ENCODE measurements at places on chromosomes 4 and X.

GRCh38 chr4:73343432-73343831 is 60.7 kb upstream of the ALB start:
- DNase-seq = no peak

GRCh38 chr4:169236873-169237626 is 33.7 kb downstream of the SH3RF1 start:
- DNase-seq = no peak

DNA sequence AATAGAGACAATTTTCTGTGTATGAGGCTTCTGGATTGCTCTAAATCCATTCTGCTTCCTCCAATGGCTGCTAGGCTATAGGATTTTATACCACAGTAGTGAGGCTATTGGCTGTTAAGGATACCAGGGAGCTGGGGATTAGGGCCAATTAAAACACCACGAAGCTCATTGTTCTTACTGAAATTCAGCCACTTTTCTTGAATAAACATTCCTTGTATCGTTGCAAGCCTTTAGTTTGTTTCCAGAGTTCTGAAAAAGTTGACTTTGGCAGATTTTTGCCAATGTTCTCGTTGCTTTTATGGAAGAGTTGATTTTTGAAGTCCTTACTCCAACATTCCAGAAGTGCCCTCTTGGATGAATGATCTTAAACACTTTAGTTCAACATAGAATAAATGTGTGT is 238.4 kb upstream of the TEX13A start:
- no peak for DNase-seq

DNA sequence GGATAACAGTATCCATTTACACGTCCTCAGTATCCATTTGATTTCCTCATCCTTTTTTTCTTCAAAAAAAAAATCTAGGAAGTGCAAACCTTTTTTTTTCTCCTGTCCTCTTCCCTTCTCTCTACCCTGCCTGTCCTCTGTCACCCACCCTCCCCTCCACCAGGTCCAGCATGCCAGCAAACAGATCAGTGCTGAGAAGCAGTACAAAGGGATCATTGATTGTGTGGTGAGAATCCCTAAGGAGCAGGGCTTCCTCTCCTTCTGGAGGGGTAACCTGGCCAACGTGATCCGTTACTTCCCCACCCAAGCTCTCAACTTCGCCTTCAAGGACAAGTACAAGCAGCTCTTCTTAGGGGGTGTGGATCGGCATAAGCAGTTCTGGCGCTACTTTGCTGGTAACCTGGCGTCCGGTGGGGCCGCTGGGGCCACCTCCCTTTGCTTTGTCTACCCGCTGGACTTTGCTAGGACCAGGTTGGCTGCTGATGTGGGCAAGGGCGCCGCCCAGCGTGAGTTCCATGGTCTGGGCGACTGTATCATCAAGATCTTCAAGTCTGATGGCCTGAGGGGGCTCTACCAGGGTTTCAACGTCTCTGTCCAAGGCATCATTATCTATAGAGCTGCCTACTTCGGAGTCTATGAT is 1.7 kb downstream of the SLC25A4 start:
- no peak for DNase-seq

- DNase-seq = no peak
These were observed 460.4 kb upstream of the GALNT7 start for GRCh38 chr4:172708184-172708583.

DNA sequence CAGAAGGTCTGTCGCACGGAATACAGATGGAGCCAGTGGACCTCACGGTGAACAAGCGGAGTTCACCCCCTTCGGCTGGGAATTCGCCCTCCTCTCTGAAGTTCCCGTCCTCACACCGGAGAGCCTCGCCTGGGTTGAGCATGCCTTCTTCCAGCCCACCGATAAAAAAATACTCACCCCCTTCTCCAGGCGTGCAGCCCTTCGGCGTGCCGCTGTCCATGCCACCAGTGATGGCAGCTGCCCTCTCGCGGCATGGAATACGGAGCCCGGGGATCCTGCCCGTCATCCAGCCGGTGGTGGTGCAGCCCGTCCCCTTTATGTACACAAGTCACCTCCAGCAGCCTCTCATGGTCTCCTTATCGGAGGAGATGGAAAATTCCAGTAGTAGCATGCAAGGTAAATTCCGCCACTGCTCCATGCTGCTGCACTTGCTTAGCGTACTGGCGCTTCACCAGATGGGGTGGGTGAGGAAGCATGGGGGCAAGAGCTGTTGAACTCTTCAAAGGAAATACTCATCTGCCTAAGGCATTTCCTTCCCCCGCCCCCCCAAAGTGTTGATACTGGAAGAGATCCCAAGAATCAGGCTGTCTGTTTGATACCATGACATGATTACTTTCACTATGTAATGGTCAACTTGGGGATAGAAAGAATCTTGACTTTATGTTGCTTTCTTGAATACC is 24.8 kb downstream of the KLF3 start:
- no peak for DNase-seq

DNA sequence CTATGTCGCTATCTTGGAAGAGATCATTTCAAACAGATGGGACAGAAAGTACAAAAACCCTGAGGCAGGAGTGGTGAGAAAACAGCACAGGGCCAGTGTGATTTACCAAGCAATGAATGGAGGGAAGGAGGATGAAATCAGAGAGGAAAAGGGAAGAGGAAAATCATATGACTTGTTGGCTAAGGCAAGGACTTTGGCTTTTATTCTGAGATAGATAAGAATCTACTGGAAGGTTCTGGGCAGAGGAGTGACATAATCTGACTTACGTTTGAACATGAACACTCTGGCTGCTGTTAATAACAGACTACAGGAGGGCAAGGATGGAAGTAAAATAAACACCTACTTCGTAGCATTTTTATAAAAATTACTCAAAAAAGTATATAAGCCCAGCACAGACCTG is 207.8 kb upstream of the SLC7A11 start:
- no peak for DNase-seq

GRCh38 chrX:47247206-47247998 is 14.6 kb downstream of the USP11 start:
- DNase-seq = no peak

GRCh38 chr4:31021008-31021407 is 300.8 kb downstream of the PCDH7 start:
- DNase-seq = no peak

DNA sequence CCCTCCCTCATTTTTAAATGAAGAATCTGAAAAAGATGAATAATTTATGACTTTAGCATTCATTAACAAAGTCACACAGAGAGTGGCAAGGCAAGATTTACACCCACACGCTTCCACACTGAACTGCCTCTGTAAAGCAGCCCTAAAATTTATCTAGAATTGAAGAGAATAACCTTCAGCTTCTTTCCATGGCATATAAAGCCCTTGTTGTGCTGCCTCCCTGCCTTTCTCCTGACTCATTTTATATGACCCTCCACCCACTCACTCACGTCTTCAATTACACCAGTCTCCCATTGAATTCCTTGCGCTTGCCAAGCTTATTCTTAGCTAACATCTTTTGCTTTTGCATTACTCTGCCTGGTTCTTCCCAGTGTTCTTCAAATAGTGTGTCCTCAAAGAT is 2649.3 kb downstream of the PCDH7 start:
- no peak for DNase-seq

GRCh38 chr4:47974566-47974965 is 41.9 kb downstream of the CNGA1 start:
- no peak for DNase-seq
